Cortex of kidney (tissue), 1 donor: ENCODE measurements at places on chromosomes 7 and 10.

DNA sequence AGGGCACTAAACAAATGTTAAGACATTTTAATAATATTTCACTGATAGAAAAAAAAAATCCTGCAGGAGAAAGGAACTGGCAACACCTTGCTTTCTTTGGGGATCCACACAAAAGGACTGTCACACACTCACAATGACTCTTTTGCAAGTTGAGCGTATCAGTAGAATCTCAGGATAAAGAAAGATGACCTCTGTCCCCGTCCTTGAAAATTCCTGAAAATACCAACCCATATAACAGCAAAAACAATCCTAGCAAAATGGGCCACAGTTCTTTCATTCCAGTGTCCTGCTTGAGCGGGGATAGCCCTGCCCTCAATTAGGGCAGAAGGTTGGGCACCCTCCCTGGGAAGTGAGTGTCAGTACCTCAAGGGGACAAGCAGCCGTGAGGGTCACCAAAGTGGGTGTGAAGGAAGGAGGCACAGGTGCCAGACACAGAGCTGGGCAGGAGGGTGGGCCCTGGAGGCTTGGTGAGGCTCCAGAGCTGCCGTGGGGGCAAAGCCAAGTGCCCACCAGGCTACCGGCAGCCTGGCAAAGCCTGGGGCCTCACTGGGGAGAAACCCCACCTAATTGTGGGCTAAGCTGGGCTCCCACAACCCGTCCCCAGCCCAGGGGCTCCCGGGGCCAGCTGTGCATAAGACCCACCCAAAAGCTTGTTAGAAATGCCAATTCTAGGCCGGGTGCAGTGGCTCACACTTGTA is 2.8 kb downstream of the WDR86 start:
- no peak for DNase-seq

GRCh38 chr7:55534262-55534915 is 37.9 kb downstream of the VOPP1 start:
- DNase-seq: no peak

DNA sequence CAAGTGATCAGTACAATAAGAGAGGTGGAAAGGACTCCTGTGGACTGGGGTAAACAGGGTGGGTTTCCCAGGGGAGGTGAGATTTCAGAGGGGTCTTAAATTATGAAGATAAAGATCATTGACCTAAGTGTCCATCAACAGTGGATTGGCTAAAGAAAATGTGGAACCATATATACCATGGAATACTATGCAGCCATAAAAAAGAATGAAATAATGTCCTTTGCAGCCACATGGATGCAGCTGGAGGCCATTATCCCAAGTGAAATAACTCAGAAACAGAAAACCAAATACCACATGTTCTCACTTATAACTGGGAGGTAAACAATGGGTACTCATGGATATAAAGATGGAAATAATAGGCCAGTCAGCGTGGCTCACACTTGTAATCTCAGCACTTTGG is 28.9 kb upstream of the CUX1 start:
- no peak for DNase-seq

- no peak for DNase-seq
Observed at GRCh38 chr7:47278043-47278442, 303.9 kb downstream of the TNS3 start.

DNA sequence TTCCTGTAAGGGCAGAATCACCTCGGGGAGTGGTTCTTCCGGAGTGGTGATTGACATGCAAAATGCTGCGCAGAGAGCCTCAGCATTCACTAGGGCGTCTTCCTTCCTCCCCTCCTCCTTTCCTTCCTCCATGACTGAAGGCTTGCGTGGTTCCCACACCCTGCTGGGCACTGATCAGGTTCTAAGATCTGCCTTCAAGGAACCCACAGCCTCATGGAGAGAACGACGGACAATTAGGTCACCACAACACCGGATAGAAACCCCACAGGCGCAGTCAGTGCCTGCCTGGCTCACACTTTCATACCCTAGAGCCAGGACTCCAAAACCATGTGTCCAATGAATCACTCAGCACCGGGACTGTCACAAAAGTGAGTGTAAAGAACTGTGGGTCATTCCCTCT is 131.3 kb downstream of the DPP6 start:
- no peak for DNase-seq

GRCh38 chr10:21174715-21175495 is 277.8 kb upstream of the NEBL start:
- no peak for DNase-seq

GRCh38 chr10:75766106-75766505 is 334.7 kb downstream of the LRMDA start:
- no peak for DNase-seq
